ENCODE measurements at places on chromosomes 3 and 15.

DNA sequence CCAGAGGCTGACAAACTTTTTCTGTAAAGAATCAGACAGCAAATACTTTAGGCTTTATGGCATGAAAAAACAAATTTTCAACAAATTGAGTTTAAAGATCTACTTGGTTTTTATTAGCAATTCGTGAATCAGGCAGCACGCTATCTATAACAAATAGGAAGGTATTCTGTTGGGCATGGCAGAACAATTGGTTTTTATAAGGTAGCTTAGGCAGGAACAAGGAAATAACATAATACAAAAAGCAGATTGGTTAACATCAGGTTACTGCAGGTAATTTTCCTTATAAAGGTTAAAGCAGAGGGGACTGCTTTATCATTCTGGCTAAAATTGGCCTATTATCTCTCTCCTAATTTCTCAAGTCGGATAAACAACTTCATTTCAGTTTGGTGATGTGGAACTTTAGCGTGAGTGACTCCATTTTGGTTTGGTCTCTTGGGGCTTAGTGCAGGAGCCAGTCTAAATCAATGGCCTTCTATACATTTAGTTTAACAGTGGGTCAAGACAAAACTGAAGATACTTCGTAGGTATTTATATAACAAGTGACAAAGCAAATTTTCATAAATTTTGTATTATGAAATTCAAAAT lies 26.8 kb downstream of the ZBTB38 start:
- no peak for DNase-seq

DNA sequence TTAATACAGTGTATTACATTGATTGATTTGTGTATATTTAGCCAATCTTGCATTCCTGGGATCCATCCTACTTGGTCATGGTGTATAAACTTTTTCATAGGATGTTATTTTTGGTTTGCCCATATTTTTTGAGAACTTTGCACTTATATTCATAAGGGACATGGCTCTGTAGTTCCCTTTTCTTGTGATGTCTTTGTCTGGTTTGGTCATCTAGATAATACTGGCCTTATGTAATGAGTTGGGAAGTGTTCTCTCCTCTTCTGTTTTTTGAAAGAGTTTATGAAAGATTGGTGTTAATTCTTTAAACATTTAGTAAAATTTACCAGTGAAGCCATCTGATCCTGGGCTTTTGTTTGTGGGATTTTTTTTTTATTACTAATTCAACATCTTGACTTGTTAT lies 9.6 kb downstream of the CHST13 start:
- no peak for DNase-seq

- DNase-seq, result no peak
Measured at GRCh38 chr3:124966521-124967445, 32.2 kb upstream of the MUC13 start.

- DNase-seq, result no peak
Measured at GRCh38 chr3:53890726-53891475, 758 bp downstream of the SELENOK start.

GRCh38 chr3:154955907-154956533 lies 124.1 kb upstream of the MME start:
- no peak for DNase-seq

DNA sequence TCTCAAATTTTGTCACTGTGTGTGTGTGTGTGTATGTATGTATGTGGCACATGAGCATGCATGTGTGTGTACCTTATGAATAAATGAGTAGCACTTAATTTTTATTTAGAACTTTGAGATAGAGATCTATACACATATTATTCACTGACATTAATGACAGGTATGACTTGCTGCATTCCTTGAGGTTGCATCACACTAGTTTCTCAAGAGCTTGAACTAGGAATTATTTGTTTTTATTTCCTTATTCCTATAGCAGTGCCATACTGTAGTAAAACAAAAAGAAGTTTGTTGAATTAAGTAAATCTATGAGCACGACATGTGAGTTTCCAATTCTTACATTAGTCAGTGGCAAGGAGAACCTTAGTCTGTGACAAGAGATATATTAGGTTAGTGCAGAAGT lies 943.9 kb downstream of the ROBO1 start:
- DNase-seq, result no peak

GRCh38 chr15:34642247-34642646 lies 58.8 kb upstream of the GOLGA8B start:
- DNase-seq, result no peak

DNA sequence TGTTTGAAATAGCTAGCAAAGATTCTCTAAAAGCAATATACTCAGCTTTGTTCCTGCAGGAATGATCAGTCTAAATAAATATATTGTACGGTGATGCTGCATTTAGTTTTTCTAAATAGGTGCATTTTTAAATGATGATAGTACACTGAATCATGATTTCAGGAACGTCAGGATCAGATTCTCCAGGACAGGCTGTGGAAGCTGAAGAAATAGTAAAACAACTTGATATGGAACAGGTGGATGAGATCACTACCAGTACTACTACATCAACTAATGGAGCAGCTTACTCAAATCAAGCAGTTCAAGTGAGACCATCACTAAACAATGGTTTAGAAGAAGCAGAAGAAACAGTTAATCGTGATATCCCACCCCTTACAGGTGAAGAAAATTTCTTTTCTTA lies 46.3 kb upstream of the EIF3J start:
- DNase-seq, result no peak

- no peak for DNase-seq
Measured at GRCh38 chr3:170889132-170889531, 19.1 kb upstream of the RPL22L1 start.

DNA sequence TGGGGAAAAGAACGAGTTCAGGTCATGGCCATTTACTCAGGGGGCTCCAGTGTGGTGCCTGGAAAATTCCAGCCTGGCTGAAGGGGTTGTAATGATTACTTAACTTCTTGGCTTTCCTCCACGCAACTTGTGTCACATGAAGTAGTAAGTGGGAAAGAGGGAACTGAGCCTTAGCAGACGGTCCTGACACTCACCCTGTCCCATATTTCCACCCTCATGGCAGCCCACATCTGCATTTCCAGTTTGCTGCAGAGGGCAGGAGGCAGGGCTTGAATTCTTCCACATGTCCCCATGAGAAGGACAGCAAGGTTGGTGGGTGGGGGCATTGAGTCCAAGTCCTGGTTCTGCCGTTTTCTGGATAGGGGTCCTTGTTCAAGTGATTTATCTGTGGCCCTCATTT lies 7.8 kb upstream of the CAMP start:
- DNase-seq, result peak; percentile 69

DNA sequence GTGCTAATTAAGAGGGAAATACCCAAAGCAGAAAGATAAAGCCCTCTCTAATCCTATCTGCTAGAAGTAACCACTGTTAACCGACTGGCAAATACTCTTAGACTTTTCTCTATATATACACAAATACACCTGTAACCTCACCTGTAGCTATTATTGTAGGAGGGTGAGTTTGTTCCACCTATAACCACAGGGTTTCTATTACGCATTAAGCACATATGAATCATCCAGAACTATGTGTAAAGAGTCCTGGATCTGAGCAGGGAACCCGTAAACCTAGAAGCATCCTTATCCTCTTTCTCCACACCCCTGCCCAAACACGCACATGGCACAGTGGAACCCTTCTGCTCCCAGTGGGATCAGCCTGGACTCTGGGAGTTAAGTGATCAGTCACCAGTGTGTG lies 172.8 kb upstream of the C2CD4B start:
- no peak for DNase-seq

DNA sequence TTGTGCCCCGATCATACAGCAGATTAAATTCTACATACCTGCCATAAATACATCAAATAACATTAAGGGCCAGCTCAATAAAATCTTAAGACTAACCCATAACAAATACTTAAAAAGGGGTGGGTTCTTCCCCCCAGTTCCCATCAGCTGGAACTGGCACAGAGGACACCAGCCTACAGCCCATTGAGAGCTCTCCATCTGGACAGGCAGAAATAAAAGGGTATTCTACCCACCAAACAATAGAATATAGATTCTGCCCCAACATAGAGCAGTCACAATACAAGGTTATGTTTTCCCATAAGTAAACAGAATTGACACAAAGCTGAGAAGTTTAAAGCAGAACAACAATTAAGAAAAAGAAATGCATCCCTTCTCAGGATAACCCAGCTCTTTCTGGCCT lies 11.9 kb downstream of the CPOX start:
- DNase-seq, result no peak

- peak; percentile 72 for DNase-seq
Measured at GRCh38 chr3:125003369-125003853, 52.4 kb downstream of the HEG1 start.

DNA sequence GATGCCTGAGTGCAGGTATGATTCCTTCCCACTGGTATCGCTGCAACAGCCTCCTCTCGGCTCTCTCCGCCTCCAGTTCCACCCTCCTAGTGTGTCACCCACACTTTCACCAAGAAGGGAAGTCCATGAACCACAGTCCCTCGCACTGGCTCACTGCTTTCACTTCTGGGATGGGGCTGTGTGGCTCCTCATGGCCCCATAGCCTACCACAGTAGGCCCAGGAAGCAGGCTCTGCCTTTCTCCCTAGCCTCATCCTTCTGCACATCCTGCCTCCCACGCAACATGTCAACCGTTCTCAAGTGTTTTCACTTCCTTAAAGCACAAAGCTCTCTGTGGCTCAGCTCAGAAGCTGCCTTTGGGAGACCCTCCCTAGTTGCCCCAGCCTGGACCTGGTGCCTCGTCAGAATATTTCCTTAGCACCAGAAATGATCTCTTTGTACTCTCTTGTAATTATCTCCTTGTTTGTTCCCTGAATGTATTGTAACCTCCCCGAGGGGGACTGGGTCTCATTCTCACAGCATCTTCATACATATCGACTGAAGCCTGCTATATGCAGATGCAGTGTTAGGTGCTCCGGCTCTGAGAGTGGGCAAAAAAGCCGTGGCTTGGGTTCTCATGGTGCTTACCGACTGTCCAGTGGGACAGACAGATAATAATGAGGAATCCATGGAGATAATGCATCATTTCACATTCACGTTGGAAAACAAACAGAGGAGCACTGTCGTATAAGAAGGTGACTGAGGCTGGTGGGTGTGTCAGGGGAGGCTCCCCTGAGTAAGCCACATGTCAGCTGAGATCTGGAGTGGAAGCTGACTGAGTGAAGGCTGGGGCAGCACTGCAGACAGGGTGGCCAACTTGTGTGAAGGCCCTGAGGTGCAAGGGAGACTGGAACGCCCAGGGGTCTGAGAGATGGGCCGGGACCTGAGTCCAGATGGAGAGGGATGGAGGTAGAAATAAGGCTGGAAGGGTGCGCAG lies 107.1 kb downstream of the DGKG start:
- DNase-seq, result peak; percentile 28
